ENCODE measurements at places on chromosomes 3 and 15.

GRCh38 chr3:156582532-156583183, 27.7 kb upstream of the SSR3 start:
- no peak for DNase-seq

GRCh38 chr3:148901987-148902791, 37.1 kb downstream of the CPA3 start:
- no peak for DNase-seq

- DNase-seq = peak; percentile 17
Measured at GRCh38 chr3:132253262-132253878, 63.8 kb upstream of the ACP3 start.

- DNase-seq = no peak
Measured at GRCh38 chr3:190595179-190595795, 81.4 kb downstream of the IL1RAP start.

GRCh38 chr3:194521510-194522260, 34.9 kb upstream of the ATP13A3 start:
- DNase-seq = no peak

DNA sequence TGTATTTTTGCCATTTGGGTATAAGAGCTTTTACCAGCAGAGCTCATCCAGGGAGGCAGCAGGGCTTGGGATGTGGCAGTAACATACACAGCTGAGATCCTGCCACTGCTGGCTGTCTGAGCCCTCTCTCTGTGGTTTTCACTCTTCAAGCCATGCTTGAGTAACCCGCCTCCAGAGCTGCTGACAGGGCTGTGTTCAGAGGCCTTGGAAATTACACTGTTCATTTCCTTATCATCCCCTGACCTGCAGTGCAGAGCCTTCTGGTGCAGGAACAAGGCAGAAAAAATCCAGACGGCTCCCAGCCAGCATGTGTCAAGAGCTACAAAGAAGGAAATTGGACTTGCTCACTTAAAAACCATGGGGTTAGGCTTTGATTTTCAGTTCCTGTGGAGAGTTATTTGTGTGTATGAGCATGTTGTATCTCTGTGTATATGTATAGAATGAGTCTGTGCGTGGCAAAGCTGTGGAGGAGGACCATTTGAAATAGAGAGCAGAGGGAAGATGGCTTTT, 47.0 kb downstream of the ZNF609 start:
- peak; percentile 25 for DNase-seq

- peak; percentile 19 for DNase-seq
Measured at GRCh38 chr15:68383161-68384074, 48.5 kb downstream of the ITGA11 start.

GRCh38 chr3:181755959-181756358, 44.2 kb downstream of the SOX2 start:
- DNase-seq = no peak

- no peak for DNase-seq
Measured at GRCh38 chr15:39582286-39582976, 1.6 kb downstream of the THBS1 start.

- no peak for DNase-seq
Measured at GRCh38 chr3:27074914-27075313, 294.3 kb downstream of the NEK10 start.

DNA sequence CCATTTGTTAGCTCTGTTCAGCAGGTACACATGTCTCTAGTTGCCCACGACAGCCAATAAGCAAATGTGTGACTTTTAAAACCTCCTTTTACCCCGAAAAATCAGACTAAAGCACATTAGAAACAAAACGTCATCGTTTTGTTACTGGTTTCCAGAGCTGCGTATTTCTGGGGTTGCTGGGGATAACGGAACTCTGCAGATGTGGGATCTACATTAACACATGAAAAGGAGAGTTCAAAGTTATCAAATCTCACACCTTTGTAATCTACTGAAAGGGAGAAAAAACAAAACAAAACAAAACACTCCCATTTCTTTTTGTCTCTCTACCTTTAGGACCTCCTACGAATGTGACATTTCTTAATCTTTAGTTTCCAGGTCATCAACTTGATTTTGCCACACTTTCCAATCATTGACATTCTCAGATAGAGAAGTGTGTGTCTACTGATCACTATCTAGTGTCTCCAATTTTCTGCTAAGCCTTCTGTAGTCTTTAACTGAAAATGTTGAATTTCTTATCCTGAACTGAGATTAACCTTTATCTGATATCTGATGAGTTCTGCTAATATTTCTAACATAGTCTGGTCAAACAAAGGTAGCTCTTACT, 93.0 kb upstream of the TSPAN3 start:
- DNase-seq = no peak
